Stimulated activated CD8-positive, alpha-beta memory T cell treated with anti-CD3 and anti-CD28 coated beads, Interleukin-2, amount 100 ng/mL, for 1 hour (primary cell): ENCODE measurements at places on chromosomes 2 and 18.

DNA sequence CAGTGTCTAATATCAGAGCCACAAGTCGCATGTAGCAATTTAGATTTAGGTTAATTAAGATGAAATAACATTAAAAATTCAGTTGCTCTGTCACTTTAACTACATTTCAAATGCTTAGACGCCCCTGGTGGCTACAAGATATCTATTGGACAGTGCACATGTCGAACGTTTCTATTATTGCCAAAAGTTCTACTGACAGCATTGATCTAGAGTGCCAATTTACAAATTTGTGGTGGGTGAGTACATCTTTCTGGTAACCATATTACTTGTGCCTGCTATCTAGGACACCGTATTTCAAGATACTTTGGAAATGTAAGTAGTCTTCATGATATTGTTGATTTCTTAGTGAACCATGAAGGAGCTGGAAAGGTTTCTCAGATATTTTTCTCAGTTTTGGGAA lies 20.2 kb downstream of the PIK3C3 start:
- DNase-seq = no peak

GRCh38 chr2:44533508-44533907 lies 171.8 kb downstream of the CAMKMT start:
- no peak for DNase-seq

DNA sequence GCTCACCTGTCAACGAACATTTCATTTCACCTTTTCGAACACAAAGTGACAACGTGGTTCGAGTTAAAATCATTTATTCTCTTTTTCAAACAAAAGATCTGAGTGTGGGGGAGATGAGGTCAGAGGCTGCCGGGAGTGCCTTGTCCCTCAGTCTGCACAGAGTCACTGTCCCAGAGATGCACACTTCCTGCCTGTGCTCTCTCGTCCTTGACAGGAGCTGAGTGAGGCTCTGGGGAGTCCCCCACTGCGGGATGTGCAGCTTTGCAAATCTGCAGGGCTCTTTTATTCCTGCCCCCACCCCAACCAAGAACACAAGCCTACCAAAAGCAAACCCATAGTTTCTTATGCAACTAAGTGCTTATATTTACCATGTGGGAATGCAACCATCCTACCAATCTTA lies 497.8 kb downstream of the EIPR1 start:
- no peak for DNase-seq

- DNase-seq = no peak
These were observed 151.8 kb upstream of the PTPRM start for GRCh38 chr18:7415081-7415894.

DNA sequence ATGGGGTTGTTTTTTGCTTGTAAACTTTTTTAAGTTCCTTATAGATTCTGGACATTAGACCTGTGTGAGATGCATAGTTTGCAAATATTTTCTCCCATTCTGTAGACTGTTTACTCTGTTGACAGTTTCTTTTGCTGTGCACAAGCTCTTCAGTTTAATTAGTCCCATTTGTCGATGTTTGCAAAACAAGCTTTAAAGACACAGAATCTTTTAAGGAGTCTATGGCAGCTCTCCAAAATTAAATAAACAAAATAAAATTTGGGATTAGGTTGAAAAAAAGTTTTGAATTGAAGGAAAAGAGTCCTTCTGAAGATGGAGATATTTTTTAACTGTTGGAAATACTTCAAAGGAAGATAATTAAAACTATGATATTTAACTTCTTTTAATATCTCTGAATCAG lies 88.8 kb downstream of the MAP3K20 start:
- DNase-seq = no peak

- DNase-seq = no peak
These were observed 218.2 kb downstream of the ATAD2B start for GRCh38 chr2:23708771-23709170.

DNA sequence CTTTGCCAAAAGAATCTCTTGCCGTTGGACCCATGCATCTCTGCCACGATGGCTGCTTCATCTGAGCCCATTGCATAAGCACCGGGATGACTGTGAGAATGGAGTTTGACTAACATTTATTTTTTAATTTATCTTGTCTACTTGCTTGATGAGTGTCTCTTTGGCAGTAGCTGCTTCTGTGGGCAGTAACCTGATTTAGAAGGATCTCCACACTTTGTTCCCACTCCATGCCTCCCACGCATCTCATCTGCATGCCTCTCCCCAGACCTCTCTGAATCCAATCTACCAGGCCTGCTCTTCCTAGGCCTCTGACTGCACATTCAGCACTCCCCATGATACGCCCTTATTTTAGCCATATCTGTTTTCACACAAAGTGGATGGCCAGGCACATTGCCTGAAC lies 23.7 kb upstream of the TMX3 start:
- DNase-seq = no peak

- no peak for DNase-seq
These were observed 368.7 kb downstream of the ZNF516 start for GRCh38 chr18:76126327-76126726.

GRCh38 chr2:154709215-154709614 lies 10.7 kb downstream of the KCNJ3 start:
- DNase-seq = no peak
